ENCODE measurements at places on chromosomes 6 and 20. TPM values are rescaled to one million over a fixed set of nuclear protein-coding genes. Genes with fewer than 3 reads are reported as not detected.

DNA sequence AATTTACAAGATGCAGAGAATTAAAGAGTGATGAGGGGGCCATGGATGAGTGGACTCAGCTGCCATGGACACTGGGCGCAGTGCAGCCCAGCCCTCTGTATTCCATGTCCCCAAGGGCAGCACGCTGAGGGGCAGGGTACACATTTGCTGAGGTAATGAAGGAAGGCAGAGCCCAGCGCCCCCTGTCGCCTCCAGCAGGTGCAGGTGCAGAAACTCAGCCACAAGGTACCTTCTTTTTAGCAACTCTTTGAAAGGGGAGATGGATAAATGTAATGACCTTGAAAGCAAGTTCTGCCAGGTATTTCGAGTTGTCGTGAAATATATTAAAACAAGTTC lies 7.1 kb downstream of the CD93 start:
- DNase-seq: peak; percentile 64

DNA sequence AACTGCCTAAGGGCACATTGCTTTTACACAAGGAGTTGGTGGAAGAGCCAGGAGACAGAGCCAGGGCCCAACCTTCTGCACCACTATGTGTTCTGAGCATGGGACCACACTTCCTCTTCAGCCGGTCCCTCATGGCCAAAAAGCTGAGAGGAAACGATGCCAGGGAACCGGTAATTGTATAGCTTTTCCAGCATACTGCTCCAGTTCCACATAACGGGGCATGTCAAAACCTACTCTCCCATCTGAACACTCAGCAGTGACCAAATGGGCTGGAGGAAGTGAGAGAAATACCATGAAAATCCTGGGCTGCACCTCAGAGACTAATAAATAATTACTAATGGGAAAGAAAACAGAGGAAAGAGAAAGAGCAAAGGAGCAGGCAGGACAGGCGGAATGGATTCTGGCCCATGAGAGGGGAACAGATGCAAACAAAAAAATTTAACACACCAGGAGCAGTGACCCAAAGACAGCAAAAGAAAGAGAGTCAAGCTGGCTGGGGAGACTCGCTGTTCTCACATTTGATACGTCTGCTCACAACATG lies 52.0 kb upstream of the BMP2 start:
- DNase-seq: no peak

DNA sequence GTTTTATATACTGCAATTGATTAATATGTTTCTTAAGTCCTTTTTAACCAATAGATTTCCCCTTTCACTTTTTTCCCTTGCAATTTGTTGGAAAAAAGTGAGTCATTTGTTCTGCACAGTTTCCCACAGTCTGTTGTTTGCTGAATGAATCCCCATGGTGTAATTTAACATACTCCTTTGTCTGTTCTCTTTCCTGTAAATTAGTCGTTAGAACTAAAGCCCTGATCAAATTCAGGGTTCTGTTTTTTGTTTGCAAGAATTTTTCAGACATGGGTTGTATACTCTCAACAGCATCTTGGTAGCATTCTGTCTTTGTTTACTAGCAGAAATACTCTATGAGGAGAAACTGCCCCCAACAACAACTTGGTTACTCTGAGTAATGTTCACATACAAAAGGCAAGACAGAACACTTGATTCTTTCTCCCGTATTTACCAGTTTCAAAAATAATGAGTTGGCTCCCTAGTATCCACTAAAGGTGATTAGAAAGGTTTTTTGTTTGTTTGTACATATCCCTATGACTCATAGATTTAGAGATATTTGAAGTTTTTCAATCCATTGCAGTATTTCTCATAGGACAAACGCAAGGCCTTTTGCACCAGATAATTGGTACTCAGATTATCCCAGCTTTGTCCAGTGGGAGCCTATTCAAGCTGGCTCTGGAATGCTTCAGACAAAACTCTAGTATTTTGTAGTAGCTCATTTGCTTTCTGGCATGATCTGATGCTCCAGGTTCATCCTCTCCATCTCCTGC lies 16.5 kb downstream of the BLOC1S5 start:
- DNase-seq: no peak

GRCh38 chr6:121399966-121400365 lies 35.5 kb upstream of the GJA1 start:
- DNase-seq: no peak

The LZTS3 gene
- 19.2 TPM for total RNA-seq
